DMS53 (cell line): ENCODE measurements at places on chromosomes 5 and 9.

GRCh38 chr9:84705128-84705527 is 35.6 kb downstream of the NTRK2 start:
- DNase-seq = no peak

DNA sequence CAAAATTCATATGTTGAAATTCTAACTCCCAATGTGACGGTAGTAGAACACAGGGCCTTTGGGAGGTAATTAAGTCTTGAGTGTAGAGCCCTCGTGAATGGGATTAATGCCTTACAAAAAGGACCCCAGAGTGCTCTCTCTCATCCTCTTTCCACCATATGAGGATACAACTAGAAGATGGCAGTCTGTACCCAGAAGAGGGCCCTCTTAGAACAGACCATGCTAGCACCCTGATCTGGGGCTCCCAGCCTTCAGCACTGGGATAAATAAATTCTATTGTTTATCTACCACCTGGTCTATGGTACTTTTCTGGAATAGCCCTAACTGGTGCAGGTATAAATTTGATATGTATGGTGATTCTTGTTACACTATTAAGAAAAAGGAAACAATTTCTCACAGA is 332.3 kb downstream of the BRINP1 start:
- no peak for DNase-seq

DNA sequence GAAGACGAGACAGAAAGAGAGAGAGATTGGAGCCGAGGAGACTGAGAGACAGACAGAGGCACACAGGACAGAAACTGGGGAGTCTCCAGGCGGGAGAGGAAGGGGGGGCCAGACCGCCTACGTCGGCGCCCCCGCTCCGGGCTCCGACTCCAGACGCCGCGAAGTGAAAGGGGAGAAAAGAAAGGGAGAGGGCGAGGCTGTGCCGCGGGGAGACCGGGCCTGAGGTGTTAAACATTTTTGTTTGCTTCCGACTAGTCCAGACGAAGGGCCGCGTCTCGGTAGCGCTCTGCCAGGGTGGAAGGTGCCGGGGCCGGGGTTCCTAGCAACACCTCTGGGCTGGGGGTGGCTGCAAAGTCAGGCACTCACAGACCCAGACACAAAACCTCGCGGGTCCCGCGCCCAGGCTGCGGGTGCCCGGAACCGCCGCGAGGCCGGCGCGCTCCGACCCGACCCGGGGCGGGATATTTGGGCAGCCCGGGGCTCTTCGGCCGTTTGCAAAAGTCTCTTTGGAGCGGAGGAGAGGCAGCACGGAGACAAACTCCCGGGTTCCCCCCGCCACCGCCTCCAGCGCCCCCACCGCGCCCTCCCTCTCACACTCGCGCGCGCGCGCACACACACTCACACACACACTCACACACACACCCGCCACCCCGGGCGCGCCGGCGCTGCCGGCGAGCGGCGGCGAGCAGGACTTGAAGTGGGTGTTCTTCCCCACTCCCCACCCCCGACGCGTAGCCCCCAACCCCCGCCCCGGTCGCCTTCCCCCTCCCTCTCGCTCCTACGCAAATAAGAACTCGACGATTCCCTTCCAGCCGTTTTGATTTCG is 626 bp upstream of the FST start:
- peak; percentile 75 for DNase-seq

DNA sequence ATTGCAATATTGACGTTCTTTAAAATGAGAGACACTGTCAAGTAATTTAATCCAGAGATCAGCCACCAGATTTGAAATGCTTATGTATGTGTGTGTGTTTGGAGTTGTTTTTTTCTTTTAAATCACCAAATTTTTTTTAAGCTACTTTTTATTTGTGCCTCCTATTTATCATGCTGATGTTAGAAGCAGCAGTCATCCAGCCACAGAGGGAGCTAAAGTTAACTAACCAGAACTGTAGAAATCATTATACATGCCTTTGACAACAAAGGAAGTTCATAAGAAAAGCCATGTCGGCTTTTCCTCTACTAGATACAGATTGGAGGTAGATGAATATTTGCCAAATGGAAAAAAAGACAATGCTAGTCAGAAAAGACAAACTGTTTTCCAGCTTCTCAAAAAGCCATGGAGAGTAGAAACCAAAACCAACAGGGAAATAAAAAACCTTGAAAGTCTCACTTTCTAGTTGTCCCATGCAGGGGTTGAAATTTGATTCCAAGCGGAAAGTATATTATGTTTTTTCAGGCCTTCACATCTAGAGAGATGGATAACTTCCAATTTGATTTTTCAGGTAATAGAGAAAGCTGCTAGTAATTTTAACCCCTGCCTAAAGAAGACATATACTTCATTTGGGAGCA is 4.5 kb downstream of the PURA start:
- DNase-seq = peak; percentile 17

- no peak for DNase-seq
These were observed 598 bp upstream of the TMED7 start for GRCh38 chr5:115626445-115626823.
